Thyroid gland (tissue), 4 donors: ENCODE measurements at places on chromosomes 5 and 9. TPM values are rescaled to one million over a fixed set of nuclear protein-coding genes. Genes with fewer than 3 reads are reported as not detected.

WDR55 gene
- total RNA-seq: 21.5 TPM

MOB3B gene
- 11.9 TPM for total RNA-seq

FGF18 gene
- total RNA-seq: 1.0 TPM

DNA sequence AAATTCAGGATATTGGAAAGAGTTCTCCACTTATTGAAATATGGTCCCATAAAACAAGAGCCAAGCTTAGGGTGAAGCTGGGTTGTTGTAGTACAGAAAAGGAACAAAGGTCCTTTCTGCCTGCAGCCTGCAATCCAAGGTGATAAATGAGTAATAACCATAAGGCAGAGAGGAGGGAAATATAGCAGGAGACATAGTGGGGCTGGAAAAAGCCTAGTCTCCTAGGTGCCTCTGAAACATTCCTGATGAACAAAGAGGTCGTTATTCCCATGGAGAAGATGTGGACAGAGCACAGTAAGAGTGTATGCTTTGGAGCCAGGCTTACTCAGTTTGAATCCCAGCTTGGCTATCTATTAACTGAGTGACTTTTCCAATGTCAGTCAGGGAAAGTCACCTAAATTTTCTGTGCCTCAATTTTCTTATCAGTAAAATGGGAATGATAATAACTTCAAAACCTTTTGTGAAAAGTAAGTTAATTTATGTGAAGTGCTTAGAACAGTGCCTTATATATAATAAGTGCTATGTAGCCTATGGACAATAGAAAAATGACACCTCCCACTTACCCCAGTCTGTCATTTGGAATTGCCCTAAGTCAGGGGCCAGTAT, 110.8 kb upstream of the GRIN3A start:
- no peak overlapping the region for H3K4me3 ChIP-seq
- H3K27me3 ChIP-seq: no peaks in the 10 kb centered on the region
- no peak overlapping the region for H3K27ac ChIP-seq
- no peaks in the 10 kb centered on the region for H3K36me3 ChIP-seq
- no peaks in the 10 kb centered on the region for H3K4me1 ChIP-seq

- DNase-seq: no peak
- no peak overlapping the region for H3K4me3 ChIP-seq
- H3K4me1 ChIP-seq: no peaks in the 10 kb centered on the region
- no peaks in the 10 kb centered on the region for H3K36me3 ChIP-seq
- no peaks in the 10 kb centered on the region for H3K27me3 ChIP-seq
These were observed 46.1 kb upstream of the TMED7 start for GRCh38 chr5:115671939-115672338.

GRCh38 chr5:135229122-135229521, 169.9 kb downstream of the MACROH2A1 start:
- H3K36me3 ChIP-seq: no peaks in the 10 kb centered on the region
- no peak overlapping the region for H3K27ac ChIP-seq
- H3K4me1 ChIP-seq: peaks cover 24% of the 10 kb centered on the region
- no peak overlapping the region for H3K4me3 ChIP-seq
- no peak for DNase-seq

- H3K27me3 ChIP-seq: no peaks in the 10 kb centered on the region
- no peak for DNase-seq
- H3K4me1 ChIP-seq: no peaks in the 10 kb centered on the region
- H3K4me3 ChIP-seq: no peak overlapping the region
- no peak overlapping the region for H3K27ac ChIP-seq
These were observed 34.7 kb downstream of the LRSAM1 start for GRCh38 chr9:127485995-127486394.
